ENCODE measurements at places on chromosomes 2 and 18.

GRCh38 chr2:213416832-213417231 lies 132.6 kb downstream of the SPAG16 start:
- DNase-seq = no peak

- DNase-seq = peak; percentile 55
Observed at GRCh38 chr2:226818930-226819329, 16.9 kb upstream of the RHBDD1 start.

GRCh38 chr2:121021685-121022084 lies 263.3 kb downstream of the TFCP2L1 start:
- no peak for DNase-seq

DNA sequence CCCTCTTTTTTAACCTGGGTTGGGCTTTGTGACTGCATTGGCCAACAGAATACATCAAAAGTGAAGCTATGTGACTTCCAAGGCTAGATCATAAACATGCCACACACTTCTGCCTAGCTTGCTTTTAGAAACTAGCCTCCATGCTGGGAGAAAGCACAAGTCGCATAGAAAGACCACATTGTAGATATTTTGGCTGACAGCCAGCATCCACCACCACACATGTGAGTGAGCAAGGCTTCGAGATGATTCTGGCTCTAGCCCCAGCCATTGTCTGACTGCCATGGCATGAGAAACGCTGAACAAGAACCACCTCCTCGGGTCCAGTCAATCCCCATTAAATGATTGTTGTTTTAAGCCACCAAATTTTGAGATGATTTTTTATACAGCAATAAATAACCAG lies 66.8 kb upstream of the STPG4 start:
- peak; percentile 2 for DNase-seq

- no peak for DNase-seq
Observed at GRCh38 chr18:57916684-57917083, 113.6 kb upstream of the ATP8B1 start.

DNA sequence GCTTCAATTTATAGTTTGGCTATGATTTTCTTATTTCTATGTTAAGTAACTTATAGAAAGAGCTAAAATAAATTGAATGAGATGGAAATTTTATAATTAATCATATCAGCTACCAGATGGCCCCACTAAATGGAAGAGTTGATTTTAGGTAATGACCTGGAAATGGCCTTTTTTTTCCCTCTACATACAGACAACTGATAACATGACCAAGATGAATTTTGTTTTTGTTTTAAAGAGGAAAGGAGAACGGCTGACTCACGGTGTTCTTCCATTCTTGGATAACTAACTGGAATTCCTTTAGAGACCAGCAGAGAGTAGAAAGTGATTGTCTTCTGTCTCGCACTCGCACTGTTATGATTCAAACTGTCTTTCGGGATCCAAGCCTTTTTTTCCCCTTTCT lies 91.0 kb downstream of the TMEM185B start:
- no peak for DNase-seq

DNA sequence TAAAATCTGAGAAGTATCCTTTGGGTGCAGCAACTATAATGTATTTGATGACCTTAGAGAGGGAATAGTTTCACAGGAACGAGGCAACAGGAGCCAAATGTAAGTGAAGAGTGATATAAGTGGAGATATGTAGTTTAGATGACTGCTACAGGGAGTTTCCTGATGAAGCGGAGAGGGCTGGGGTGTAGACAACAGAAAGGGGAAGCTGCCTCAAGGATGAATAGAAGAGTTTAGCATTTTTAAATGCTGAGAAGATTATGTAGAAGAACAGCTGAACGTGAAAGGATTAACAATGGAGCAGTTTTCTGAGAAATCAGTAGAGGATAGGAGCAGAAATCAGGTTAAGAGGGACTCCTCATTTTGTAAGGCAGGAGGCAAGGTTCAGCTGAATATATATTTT lies 133.3 kb downstream of the LCLAT1 start:
- DNase-seq = no peak

- DNase-seq = no peak
Observed at GRCh38 chr18:3213300-3214059, 6.3 kb downstream of the MYOM1 start.

DNA sequence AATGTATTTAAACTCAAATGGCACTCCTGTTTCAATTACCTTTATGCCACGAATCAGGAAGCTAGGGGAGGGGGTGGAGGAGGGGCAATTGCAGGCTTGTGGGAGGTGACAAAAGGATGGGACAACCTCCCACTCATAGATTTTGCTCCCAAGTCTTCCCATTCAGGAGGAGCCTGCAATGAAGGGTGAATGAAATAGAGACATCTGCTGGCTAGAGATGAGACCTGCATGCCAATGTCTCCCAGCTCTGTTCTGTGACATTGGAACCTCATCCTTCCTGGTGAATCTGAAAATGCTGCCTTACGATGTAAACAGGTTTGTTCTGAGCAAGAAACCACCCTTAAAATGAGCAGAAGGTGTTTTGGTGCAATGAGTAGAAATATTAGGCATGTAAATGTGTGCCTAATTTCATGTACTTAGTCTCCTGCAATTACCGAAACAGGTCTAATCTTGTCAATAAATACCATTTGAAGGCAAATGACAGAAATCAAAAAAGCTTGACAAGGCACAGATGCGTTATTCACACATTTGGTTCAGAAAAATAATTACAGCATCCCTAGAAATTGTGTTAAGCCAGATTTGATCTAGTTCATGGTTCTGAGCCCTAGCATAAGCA lies 2.7 kb upstream of the PID1 start:
- peak; percentile 66 for DNase-seq

DNA sequence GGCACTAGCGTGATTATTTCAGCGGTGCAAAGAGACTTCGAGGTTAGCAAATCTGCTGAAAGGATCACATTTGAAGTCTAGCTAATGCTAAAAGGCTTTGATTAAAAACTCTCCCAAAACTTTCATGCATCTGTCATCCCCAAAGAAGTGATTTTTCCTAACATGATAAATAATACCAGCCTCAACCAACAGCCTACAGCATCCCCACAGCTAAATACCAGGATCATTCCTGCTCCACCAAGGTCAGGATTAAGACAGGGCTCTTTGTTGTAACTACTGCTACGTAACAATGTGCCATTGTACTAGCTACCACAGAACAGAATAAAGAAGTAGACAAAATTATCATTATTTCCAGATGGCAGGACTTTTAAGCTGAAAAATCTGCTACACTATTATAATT lies 1.6 kb downstream of the OR6B3 start:
- no peak for DNase-seq

- no peak for DNase-seq
Observed at GRCh38 chr2:135985826-135986393, 484 bp upstream of the DARS1 start.

GRCh38 chr2:151363709-151364108 lies 6.3 kb downstream of the TNFAIP6 start:
- no peak for DNase-seq

- DNase-seq = no peak
Observed at GRCh38 chr18:28588884-28589549, 412.1 kb upstream of the CDH2 start.

DNA sequence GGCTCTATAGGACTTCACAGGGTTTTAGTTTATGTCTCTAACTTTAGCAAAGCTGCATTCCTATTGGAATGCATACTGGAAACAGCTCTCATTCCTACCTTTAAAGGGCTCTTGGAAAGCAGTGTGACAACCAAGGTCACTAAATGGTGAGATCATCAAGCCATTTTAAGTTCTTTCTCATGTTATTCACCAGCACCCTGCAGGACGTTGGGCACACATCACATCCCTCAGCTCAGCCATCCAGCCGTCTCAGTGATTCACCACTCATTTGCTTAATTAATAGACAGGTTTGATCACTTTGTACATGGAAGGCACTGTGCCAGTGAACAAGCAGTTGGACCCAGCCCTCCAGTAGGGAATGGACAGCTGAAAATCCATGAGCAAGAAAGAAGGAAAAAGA lies 32.2 kb upstream of the RBM44 start:
- no peak for DNase-seq

- DNase-seq = no peak
Observed at GRCh38 chr2:60054571-60055340, 498.7 kb downstream of the BCL11A start.

DNA sequence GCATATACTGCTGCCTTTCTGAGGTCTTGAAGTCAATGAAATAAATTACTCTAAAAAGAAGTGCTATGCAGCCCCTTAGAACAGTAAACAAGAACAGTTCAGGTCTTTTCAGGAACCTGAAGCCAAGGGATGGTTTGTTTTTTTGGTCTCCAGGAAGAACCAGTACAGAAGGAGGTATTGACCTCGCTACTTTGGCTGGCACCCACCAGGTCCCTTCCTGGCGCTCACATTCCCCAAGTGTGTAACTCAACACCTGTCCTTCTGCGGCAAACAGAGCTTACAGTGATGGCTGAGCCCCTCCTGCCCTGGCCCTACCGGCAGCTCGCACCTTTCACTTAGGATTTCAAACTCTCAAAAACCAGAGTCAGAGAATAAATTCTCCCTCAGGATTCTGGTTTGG lies 51.9 kb downstream of the SETBP1 start:
- peak; percentile 38 for DNase-seq

DNA sequence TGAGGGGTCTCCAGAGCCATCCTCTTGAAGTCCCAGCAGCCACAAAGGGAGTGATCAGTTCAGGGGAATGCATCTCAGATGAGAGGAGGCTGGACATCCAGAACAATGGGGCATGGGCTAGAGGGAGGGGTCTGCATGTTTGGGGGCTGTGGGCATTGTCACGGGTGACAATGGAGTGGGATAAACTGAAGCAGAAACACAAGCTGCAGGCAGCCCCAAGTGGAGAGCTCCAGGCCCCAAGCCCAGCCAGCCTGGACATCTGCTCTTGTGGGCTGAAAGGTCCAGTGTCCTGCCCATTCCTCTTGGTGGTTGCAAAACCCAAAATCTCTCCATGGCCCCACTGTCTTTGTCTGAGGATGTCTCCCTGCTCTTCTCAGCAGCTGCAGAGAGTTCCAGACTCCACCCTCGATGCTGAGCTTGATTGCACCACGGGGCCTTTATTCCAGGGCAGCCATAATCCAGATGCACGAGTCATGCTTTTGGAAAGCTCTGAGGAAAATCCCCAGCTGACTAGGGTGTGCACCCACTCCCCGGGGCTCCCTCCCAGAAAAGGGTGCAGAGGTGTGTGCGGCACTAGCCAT lies 149.4 kb downstream of the TNS1 start:
- DNase-seq = no peak

DNA sequence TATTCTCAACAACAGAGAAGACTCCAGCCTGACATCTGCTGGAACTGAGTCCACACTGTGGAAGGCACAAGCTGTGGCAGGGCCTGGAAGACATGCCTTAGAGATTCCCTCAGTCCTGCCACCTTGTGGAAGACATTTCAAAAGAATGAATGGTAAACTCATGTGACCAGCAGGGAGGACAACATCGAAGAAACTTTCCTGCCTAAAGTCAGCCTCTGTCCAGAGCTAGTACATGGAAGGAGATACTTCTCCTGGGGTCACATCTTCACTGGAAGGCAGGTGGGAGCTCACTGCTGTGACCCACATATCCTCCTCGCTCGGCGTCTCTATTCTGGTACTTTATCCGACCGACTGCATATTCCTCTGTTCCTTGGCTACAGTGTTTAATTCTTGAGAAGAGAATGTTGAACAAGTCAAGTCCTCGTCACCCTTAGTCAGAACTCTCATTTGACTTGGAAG lies 59.5 kb downstream of the PUM2 start:
- peak; percentile 2 for DNase-seq

- DNase-seq = no peak
Observed at GRCh38 chr2:181546086-181546485, 88.9 kb downstream of the ITGA4 start.

- no peak for DNase-seq
Observed at GRCh38 chr2:27314709-27315108, 6.5 kb upstream of the UCN start.

DNA sequence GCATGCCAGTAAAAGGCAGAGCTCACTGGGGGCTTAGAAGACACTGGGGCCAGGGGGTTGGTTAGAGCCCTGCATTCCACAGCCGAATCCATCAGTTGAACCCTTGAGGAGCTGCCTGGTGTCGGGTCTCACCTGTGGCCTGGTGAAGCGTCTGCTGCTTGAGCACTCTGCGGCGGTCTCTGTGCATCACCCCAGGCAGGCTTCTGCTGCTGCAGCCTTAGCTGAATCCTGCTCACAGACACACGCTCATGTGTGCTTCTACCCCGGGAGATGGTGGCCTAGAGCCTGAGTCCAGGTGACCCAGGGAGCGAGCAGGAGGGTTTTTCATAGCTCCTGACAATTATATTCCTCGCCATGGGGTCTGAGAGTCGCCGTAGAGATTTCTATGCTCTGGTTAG lies 192.1 kb downstream of the MGAT5 start:
- no peak for DNase-seq

DNA sequence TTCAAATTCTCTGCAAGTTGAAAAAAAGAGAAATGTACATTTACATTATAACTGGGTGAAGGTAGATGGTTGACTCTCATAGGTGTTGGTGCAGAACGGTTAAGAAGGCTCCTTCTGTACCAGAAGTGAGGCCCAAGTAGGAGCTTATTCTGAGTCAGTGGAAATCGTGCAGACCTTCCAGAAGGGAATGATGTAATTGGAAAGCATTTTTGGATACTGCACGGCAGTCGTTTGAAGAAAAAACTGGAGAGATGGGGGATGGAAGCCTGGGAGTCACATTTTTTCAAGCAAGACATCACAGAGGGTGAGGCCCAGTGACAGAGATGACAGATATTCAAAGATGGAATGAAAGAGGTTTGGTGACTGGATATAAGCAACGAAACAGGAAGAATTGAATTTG lies 39.4 kb downstream of the HRH4 start:
- DNase-seq = no peak

GRCh38 chr2:203830304-203831055 lies 37.1 kb upstream of the CTLA4 start:
- DNase-seq = no peak

DNA sequence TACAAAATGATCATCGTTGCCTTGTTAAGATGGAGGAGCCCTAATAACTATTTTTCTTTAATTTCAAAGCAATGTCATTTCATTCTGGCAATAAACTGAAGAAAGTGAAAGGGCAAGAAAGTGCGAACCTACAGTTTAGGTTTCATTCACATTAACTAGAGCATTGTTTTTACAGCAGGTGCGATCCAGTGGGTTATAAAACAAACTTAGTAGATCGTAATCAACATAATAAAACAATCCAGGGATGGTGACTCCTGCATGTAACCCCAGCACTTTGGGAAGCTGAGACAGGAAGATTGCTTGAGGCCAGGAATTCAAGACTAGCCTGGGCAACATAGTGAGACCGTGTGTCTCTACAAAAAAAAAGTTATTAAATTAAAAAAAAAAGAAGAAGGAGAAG lies 51.1 kb downstream of the AP1S3 start:
- no peak for DNase-seq

DNA sequence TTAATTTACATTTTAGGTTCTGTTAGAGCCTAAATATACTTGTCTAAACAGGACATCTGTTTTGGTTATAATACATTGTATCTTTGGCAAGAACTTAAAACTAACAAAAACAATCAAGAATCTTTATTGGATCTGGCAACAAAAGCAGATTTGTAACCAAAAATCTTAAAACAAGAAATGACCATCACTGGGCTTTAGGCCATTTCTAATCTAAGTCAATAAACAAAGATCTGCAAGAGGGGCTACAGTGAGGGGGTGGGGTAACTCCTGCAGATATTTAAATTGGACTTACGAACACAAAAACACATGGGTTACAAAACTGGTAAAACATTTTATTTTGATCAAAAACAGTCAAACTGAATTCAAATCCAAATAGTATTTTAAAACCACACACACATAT lies 77.3 kb downstream of the SRBD1 start:
- no peak for DNase-seq
